Effector memory CD4-positive, alpha-beta T cell (primary cell): ENCODE measurements at places on chromosomes 1 and 21.
A peak's percentile ranks its signal among the peaks of the same experiment; 100 is the strongest.

DNA sequence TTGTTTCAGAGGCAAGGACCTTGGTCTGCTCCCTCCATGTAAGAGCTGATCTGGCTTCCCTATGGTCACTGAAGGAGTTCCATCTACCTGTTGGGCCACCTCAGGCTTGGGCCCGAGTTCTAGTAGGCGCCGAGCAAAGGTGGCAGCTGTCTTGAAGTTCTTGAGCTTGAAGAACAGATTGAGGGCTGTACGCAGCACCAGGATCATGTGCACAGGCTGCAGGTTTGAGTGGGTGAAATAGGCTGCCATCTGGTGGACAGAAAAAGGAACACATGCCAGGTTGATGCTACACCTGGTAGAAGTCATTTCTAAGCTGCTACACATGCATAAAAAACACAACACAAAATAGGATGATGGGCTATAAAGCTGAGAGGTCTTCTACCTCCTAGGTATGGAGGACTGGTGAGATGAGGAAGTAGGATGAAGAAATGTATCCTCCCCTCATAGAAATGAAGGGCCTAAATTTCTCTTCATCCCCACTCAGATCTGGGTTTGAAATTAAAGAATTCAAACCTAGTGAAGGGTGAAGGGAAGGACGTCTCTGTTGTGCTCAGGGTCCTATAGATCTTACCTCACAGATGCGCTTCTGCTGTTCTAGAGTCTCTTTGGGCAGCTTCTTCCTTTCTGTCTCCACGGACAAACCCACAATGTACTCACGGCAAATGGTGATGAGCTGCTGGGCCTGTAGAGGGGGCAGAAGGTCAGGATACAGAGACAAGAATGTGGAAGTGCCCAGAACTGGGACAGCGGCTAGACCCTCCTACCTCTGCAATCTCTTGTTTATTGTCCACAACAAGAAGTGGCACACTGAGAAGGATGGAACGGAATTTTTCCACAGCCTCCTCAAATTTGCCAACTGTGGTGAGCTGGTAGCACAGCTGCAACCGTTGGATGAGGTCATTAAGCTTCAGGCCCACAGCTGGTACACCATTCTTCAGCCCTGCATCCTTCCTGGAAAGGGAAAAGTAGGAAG is 6.6 kb upstream of the PEX19 start:
- peak; percentile 37 for DNase-seq

- DNase-seq = no peak
Measured at GRCh38 chr1:59936358-59936821, 9.8 kb upstream of the CYP2J2 start.

GRCh38 chr1:48966583-48966982 is 189.9 kb upstream of the BEND5 start:
- DNase-seq = no peak

- DNase-seq = no peak
Measured at GRCh38 chr1:155648207-155649147, 38.5 kb downstream of the MSTO1 start.

GRCh38 chr1:228420968-228421826 is 4.5 kb upstream of the TRIM17 start:
- no peak for DNase-seq

DNA sequence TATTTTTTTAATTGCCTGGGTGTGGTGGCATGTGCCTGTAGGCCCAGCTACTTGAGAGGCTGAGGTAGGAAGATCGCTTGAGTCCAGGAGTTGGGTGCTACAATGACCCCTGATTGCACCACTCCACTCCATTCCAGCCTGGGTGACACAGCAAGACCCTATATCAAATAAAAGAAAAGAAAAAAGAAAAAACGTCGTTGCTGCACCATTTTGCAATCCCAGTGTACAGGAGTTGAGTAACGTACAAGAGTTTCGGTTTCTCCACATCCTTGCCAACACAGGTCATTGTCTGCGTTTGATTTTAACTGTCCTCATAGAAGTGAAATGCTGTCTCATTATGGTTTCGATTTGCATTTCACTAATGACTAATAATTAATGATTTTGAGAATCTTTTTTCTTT is 7.9 kb downstream of the ZNF684 start:
- no peak for DNase-seq

- no peak for DNase-seq
Measured at GRCh38 chr21:46455575-46456385, 2.9 kb upstream of the DIP2A start.

DNA sequence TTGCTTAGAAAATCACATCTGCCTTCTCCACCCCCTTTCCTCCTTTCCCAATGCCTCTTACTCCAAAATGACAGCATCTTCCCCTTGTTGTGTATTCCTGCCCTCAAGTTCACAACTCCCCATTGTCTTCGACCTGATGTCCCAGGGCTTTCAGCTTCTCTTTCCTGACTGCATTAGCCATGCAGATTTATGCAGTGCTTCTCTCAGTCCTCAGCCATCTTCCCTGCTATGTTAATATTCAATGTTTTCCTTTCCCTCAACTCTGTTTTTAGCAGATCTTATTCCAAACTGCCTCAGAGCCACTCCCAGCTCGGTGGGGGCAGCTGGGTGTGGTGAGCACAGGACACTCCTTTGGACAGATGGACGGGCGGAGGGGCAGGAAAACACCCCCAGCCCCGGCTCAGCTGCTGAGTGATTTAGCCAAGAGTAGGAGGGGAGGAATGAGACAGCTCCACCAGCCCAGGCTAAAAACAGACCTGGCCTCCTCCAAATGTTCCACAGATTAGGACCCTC is 71.0 kb downstream of the CD2 start:
- no peak for DNase-seq

- no peak for DNase-seq
Measured at GRCh38 chr1:18157352-18157751, 49.8 kb downstream of the IGSF21 start.

DNA sequence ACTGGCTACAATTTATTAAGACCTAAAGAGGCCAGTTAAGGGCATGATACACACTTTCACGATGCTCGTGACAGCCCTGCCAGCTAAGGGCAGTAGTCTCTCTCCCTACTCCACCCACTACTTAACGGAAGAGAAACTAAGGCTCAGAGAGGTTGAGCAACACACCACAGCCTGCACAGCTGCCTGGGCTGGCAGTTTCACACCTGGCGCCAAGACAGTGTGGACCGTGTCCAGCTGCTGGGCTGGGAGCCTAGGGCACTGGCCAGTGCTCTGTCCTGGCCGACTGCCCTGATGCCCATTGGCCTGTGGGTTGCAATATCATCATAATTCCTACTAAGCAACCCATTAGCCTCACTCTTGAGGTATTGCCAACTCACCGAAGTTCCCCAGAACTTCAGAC is 27.6 kb downstream of the TENT5C start:
- no peak for DNase-seq

- DNase-seq = no peak
Measured at GRCh38 chr1:110544753-110545152, 25.8 kb upstream of the KCNA10 start.

DNA sequence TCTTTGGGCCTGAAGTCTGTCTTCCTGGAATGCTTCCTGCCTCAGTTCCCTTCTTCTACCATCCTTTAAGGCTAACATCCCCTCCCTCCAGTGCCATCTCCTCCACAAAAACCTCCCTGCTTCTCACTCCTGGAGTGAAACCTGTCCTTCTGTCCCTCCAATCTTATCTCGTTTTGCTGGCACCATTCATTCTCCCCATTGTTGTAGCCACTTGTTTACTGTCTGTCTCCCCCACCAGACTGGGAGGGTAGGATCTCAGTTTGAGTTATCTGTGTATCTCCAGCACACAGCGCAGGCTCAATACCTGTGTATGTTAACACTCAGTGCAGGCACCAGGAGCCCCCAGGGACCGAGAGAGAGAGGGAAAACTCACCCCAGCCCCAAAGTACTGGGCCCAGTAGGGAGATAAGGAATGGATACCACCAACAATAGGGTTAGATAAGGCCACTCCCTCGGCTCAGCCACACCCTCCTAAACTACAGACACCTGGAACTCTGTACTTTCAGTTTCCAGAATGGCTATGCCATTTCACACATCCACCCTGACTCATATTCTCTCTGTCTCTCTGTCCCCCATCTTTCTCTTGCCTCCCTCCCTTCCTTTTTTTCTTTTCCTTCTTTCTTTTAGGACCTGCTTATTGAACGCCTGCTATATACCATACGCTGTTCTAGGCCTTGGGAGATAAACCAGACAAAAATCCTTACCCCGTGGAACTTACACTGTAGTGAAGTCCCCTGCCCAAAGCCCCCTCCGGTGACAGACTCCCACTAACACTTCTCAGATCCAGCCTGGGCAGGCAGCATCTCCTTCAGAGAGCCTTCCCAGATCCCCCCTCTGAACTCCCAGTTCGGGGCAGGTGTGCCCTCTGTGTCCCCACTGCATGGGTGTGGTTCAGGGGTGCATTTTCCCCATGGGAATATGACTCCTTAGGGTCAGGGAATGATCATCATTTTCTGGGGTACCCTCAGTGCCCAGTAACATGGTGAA is 3.3 kb upstream of the SSBP3 start:
- DNase-seq = no peak

DNA sequence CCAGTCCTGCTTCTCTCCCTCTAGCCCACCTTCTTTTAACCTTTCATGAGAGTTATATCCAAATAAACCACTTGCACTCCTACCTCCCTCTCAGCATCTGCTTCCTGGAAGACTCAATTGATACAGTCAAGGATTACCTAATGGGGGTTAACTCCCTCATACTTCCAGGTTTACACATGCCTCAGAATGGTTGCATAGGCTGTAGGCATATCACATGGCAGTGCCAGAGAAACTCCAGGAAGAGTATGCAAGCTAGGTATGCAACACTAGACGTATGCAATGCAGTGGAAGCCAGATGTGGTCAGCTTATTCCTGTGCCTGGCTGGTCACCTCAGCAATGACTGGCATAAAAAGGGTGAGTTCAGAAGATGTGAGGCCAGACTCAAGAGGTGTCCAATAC is 32.7 kb upstream of the VANGL1 start:
- no peak for DNase-seq

DNA sequence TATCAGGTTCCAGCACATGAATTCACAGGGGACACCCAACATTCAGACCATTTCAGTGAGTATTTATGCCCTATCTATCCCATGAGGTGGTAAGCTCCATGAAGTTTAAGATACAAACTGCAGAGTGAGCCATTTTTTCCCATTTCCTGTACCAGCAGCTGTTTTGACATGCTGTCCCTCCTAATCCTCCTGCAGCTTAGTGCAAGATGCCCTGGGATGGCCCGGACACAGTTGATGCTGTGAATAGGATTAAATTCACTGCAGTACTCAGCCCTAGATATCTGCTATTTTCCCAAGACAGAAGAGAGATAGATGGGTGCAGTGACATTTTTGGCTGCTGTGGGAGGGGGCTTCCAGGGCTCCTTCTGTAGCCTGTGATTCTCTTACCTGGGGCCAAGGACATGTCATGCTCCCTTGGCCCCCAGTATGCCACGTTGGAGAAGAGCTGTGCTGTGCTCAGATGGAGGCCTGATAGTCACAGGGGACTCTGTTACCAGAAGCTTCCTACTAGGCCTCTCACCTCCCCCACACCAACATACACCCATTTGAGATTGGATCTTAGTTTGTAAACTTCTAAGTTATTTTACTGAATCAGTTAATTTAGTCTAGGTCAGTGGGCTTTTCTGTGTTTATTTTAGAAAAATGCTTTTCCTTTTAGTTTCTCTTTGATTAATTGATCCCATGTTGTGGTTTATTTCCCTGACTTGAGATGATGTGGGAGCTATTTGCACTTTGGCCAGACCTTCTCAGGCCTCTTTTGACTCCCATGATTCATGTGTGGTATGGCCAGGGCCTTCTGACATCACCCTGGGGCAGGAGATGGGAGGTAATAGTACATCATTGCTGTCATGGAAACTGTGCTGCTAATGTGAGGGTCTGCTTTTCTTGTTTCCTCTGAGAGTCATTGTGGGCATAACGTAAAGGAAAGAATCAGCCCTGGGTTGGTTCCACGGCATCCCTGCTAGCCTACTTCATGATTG is 92.6 kb downstream of the ST3GAL3 start:
- no peak for DNase-seq

DNA sequence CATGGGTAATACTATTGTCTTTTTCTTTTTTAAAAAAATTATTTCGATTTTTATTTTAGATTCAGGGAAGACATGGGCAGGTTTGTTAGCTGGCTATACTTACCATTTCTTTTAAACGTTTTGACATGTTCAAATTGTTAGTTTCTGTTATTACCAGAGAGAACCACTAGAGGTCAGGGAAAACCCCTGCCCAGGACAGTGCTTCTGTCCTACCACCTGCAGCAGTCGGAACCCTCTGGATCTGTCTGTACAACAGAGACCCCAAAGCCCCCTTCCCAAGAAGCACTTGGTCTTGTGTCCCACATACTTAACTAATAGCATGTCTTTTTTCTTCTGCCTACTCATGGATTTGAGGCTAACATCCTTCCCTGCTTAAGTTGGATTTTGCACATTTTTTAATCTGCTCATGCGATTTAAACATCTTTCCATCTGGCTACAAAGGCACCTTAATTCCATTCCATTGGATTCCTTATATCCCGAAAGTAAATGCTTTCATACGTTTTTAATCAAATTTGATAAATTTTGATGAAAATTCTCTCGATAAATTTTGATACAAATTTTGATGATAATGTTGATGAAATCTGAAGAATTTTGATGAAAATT is 10.0 kb upstream of the C1orf115 start:
- no peak for DNase-seq

- no peak for DNase-seq
Measured at GRCh38 chr1:82225421-82226185, 424.9 kb downstream of the ADGRL2 start.

GRCh38 chr21:44089001-44089911 is 17.9 kb upstream of the PWP2 start:
- DNase-seq = peak; percentile 21

DNA sequence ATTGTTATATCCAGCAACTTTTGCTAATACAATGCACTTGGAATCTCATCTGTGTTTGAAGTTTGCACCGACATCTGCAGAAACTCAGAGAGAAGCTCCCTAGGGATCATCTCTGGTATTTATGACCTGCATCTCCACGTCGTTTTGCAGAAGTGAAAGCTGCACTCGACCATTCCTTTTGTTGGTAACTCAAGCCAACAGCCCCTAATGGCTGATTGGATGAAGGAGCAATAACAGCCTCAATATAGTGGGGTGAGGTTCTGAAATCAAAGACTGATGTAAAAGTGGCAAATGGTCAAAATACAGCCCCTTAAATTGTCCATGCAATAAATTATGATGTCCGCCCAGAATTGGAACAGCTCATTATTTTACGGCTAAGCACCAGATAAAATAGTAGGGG is 344.2 kb upstream of the KAZN start:
- DNase-seq = no peak

GRCh38 chr1:9838946-9839345 is 15.2 kb upstream of the CLSTN1 start:
- DNase-seq = no peak

DNA sequence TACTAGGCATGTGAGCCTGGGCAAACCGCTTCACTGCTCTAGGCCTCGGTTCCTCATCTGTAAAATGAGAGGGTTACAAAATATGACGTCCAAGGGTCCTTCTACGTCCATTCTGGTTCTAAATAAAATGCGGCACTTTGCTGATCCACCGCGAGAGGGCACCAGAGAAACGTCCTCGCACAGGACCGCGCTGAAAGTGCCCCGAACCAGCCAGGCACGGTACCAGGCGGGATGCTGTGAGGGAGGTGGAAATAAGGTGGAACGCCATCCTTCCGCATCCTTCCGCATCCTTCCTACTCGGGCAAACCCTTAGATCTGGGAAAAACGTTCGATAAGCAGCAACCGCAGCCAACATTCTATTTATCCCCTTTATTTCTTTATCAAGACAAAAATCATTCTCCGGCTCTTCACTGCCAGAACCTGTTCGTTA is 60.3 kb upstream of the KRTAP19-8 start:
- peak; percentile 54 for DNase-seq

- DNase-seq = no peak
Measured at GRCh38 chr1:87202922-87203655, 125.6 kb upstream of the LMO4 start.
